ENCODE measurements at places on chromosomes 16 and 17.

DNA sequence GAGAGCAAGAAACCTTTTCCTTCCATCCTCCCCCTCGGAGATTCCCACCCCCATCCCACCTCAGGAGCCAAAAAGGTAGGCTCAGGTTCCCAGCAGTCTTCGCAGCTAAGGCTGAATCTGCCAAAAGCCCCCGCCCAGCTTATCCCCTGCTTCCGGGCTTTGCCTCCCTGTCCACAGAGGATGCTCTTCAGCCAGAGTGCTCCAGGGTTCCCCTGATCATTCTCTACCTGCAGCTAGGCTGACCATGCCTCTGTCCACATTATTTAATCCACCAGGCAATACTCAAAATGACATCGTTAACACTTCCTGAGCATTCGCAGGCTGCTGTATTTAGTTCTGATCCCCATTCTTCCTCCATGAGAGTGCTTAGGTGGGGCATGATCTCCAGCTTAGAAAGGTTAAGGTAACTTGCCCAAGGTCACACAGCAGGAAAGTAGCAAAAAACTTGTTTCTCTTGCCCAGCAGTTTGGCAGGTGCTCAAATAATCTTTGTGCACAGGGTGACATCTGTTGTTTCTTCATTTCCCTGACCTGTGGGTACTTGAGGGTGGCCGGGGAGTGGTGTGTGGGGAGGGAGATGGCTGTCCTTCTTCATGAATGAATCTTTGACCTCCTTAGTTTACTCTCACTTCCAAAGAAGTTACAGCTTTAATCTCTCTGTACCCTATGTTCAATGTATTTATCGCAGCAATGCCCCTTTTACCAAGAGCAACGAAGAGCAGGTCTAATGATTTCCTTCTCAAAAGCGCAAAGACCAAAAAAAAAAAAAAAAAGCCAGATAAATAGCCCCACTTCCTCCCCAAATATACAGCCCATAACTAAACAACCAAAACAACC is 848 bp upstream of the TBKBP1 start:
- H3K4me1 ChIP-seq: peaks cover 16% of the 10 kb centered on the region
- peaks cover 6% of the 10 kb centered on the region for H3K27me3 ChIP-seq
- DNase-seq: no peak
- H3K36me3 ChIP-seq: peaks cover 4% of the 10 kb centered on the region
- H3K4me3 ChIP-seq: peak overlapping the region; percentile 80

DNA sequence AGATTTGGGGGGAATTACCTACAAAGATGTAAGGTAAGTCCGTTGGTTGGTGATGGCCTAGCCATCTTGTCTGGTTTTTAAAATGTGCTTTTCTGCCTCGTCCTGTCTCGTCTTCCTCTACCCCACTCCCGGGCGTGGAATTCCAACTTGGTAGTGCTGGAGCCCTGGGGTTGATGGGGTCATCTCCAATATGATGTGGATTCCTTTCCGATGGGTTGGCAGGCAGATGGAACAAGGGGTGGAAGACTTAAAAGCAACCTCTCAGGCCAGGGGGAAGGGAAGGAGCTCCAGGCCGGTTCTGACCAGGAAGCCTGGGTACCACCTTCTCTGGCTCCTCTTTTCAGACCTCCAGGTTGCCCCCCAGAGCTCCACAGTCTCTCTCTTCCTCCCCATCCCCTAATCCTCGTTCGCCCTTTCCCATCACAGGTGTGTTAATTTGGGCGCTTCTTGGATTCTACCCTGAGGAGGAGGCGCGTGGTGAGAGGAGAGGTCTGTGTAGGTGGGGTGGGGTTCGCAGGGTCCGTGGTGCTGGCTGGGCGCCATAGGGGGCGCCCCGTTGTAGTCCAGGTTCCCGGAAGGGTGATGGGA is 5.1 kb upstream of the HOXB2 start:
- H3K27ac ChIP-seq: no peak overlapping the region
- peaks cover 90% of the 10 kb centered on the region for H3K27me3 ChIP-seq
- no peak for DNase-seq
- peaks cover 43% of the 10 kb centered on the region for H3K4me1 ChIP-seq
- H3K36me3 ChIP-seq: peaks cover 10% of the 10 kb centered on the region

DNA sequence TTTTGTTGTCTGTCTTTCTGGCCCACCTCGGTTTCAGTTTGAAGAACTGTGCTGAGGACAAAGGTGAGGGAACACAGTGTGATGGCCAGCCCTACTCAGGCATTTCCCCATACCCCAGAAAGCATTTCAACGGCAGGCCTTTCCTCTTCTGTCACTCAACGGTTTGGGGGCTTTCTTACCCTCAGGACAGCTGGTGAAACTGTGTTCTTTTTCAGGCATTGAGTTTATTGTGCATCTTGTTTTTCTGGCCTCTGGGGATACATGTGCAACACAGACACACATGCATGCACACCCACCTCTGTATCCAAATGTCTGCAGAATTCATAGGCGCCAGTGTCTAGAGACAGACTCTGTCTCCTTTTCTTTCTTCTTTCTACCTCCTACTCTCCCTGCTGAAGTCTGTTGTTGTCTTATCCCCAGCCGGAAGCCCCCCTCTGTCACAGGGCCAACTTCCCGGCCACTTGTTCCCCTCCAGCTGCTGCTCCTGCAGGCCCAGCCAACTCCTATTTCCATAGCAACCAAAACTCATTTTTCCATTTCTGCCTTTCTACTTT is 17.0 kb downstream of the CHD9 start:
- H3K27me3 ChIP-seq: no peaks in the 10 kb centered on the region
- DNase-seq: no peak
- H3K36me3 ChIP-seq: peaks cover 12% of the 10 kb centered on the region
- no peak overlapping the region for H3K27ac ChIP-seq
- no peak overlapping the region for H3K4me3 ChIP-seq

DNA sequence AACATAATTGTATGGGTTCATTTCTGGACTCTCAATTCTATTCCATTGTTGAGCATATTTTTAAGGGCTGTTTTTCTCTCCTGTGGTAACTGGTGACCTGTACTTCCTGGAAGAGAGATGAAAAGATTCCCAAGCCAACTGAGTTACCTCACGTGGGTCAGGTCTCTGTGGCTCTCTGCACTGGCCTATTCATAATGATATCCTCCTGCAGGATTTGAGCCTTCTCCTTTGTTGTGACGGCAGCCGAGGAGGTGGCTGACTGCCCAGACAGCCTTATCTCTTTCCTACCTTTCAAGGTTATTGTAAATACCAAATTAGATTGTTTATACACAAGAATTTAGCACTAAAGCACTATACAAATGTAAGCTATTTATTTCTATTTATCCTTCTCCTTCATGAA is 2.7 kb upstream of the ACE start:
- peaks cover 29% of the 10 kb centered on the region for H3K27me3 ChIP-seq
- no peak overlapping the region for H3K27ac ChIP-seq
- DNase-seq: no peak

GRCh38 chr16:635573-636205 is 416 bp downstream of the METTL26 start:
- peaks cover 2% of the 10 kb centered on the region for H3K36me3 ChIP-seq
- no peak for DNase-seq
- H3K27ac ChIP-seq: no peak overlapping the region
- H3K27me3 ChIP-seq: no peaks in the 10 kb centered on the region

DNA sequence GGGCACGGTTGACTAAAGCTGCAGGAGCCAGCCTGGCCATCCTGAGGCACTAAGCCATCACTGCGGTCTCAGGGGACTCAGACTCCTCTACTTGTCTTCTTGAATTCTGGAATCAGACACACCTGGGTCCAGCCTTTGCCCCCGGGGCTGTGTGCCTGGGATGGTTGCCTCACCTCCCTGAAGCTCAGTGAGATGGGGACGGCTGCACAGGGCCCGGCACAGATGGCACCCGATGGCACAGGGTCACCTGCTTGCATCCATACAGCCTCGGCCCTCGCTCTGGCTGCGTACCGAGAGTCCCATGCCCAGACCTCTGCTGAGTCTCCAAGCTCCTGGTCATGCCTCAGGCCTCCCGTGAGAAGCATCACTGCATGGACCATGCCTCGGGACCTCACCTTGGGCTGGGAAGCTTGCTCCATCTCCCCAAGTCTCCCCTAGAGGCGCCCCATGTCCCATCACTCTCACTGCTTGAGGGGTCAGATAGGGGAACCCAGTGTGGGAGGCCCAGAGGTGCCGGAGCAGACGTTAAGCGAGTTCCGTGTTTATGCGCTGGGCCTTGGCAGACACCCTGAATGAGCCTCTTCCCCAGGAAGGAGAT is 316.3 kb downstream of the SEC14L1 start:
- H3K36me3 ChIP-seq: peaks cover 3% of the 10 kb centered on the region
- no peak overlapping the region for H3K4me3 ChIP-seq
- H3K27ac ChIP-seq: no peak overlapping the region
- no peak for DNase-seq
- peaks cover 49% of the 10 kb centered on the region for H3K4me1 ChIP-seq
- H3K27me3 ChIP-seq: no peaks in the 10 kb centered on the region
